NCI-H69 (cell line): ENCODE measurements at places on chromosomes 7 and 10.

GRCh38 chr7:150365194-150365593, 3.4 kb upstream of the REPIN1 start:
- DNase-seq = no peak

GRCh38 chr7:49579408-49579807, 194.0 kb upstream of the VWC2 start:
- DNase-seq = no peak

- DNase-seq = no peak
These were observed 133.0 kb upstream of the TNS3 start for GRCh38 chr7:47714669-47715607.

- DNase-seq = no peak
These were observed 51.2 kb upstream of the CAMK2B start for GRCh38 chr7:44376429-44377133.

DNA sequence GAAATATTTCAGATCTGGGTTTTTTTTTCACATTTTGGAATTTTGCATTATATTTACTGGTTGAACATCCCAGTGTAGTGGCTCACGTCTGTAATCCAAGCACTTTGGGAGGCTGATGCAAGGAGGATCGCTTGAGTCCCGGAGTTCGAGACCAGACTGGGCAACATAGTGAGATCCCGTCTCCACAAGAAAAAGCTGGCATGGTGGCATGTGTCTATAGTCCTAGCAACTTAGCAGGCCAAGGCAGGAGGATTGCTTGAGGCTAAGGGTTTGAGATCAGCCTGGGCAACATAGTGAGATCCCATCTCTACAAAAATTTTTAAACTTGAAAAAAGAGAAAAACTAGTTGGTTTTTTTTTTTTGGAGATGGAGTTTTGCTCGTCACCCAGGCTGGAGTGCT, 6.0 kb downstream of the RFC2 start:
- DNase-seq = no peak
